ENCODE measurements at places on chromosomes 4 and X.

GRCh38 chr4:6785572-6785925 lies 3.0 kb downstream of the KIAA0232 start:
- DNase-seq = no peak

GRCh38 chr4:181810711-181811110 lies 432.5 kb upstream of the TENM3 start:
- DNase-seq = no peak

GRCh38 chr4:8534129-8534528 lies 46.1 kb upstream of the GPR78 start:
- no peak for DNase-seq

DNA sequence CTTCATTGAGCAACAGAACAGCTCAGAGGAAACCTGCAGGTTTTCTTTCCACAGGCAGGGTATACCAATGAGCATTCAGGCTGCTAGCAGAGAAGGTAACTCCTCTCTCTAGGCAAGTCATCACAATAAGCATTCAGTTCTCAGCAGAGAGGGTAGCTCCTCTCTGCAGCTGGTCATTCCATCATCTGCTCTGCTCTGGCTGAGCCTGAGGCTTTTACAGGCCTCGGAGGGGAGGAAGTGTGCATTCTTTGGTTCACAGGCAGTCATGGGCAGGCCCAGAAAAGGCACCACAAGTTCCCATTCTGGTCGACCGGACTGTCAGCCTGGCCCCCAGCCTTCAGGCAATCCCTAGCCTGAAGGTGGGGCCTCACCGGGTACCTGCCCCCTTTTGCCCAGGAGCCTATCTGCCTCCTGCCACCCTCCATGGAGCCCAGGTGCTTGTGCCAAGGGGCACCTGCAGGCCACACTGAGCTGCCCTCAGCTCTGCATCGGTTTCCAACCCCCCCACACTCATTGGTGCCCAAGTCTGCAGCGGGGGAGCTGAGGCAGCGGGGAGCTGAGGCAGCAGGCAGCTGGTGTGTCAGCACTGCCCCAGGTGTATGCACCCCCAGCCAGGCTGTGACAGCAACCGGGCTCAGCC lies 83.1 kb downstream of the PRDM5 start:
- no peak for DNase-seq

GRCh38 chrX:42664680-42665079 lies 113.3 kb downstream of the PPP1R2C start:
- no peak for DNase-seq

- no peak for DNase-seq
Observed at GRCh38 chr4:74651198-74651597, 143.1 kb downstream of the BTC start.

DNA sequence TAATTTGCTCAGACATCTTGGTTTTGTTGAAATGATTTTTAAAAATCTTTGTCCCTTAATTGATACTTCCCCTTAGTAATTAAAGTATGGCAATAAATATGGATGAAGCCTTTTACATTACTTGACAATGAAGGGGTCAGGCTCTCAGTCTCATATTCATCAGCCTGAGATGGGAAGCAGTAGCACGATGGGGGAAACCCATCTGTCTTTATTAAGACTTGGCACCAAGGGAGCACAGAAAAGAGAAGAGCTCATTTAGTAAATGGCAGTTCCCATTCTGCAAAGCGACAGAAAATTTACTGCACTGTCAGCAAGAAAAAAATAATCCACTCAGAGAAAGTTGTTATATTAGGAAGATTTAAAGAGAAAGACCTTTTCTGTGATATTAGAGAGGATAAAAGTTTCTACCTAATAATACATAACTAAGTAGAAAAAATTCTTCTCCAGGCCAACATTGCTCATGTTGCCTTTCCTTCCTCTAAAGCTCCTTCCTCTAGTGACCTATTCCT lies 7.9 kb upstream of the SERTM2 start:
- no peak for DNase-seq

- peak; percentile 93 for DNase-seq
Observed at GRCh38 chr4:78056265-78057129, 626 bp upstream of the FRAS1 start.

GRCh38 chr4:18155067-18156041 lies 133.8 kb upstream of the LCORL start:
- DNase-seq = no peak

GRCh38 chrX:129654652-129655546 lies at the start of gene APLN:
APLN (minus strand) TSS chrX:129654956; CDS start chrX:129654630, 326 bp downstream.
- peak; percentile 53 for DNase-seq

DNA sequence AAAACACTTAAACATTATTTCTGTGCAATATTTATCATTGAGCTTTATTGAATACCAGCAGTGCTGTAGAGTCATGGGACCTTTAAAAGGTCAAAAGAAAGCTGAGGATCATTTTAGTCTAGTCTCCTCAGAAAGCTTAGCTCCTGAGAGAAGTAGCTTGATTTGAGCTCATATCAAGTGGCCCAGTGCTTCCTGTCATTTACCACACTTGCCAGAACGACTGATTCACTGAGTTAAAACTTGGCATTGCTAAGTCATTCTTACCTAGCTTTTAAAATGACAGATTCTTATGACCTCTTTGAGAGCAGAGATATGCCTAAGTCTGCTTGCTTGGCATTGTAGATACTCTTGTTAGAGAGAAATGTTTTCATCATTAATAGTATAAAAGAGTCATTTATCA lies 15.2 kb downstream of the SEPTIN11 start:
- DNase-seq = no peak

DNA sequence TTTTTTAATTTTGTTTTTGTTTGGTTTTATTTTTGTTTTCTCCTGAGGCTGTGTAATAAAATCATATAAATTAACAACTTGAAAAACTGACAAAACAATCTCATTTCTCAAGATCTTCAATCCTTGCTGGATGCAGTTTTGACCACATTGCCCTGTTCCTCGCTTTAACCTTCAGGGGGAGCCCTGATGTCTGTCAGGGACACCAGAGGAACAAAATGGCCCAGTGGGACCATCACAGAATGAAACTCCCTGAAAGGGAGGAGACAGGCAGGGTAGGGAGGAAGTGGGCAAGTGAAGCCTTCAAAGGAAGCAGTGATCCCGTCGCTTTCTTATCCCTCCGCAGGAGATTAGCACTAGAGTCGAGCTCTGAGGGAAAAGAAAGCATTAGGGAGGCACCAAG lies 274.9 kb upstream of the LDB2 start:
- DNase-seq = no peak

DNA sequence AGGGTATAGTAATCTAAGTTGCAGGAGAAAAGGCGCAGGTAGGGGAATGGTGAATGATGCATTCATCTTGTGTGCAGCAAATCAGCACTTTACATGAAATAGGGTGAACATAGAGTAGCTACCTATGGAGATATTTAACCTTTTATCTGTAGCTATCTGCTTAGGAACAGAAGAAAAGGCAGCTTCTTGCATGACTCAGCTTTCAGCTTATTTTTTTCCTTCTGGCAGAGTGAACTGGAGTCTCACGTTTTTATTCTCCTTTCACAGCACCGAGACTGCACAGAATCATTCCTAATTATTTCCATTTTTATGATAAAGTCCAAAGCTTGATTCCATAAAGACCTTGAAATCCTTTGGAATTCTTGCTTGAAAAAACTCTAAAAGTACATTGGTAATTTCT lies 4.8 kb upstream of the SCOC start:
- no peak for DNase-seq

DNA sequence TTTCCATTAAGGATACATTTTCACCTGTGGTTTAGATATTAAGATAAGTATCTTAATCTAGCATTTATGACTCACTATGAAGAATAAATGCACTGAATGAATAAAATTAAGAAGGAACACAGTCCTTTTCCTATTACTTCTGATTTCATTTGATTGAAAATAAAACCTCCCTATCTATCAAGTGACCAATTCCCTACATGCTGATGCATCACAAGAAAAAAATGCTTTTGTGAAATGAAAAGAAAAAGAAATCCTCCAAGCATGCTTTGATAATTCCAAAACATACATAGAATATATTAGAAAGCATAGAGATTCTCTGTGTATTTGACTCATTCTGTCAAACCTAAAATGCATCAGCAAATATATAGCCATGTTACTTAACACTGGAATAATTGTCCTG lies 37.1 kb downstream of the PCDH10 start:
- no peak for DNase-seq

- no peak for DNase-seq
Observed at GRCh38 chrX:40262157-40263013, 164.6 kb upstream of the BCOR start.

DNA sequence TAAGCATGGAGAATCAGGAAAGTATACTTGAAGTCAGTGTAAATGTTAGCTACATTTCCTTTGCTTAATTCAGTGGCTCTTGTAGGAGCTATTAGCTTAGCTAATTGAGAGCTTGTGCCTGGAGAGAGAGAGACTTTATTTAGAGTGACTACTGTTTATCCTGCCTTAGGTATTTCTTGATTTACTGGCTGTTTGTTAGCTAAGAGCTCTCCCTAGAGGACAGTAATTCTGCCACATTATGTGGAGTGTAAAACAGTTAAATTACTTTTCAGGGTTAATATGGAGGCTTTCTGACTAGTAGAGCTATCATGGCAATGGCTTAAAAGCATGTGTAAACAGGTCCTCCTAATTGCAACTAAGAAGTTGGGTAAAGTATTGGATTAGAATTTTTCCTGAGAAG lies 306.5 kb upstream of the TECRL start:
- no peak for DNase-seq

- no peak for DNase-seq
Observed at GRCh38 chrX:139121616-139122286, 408.8 kb upstream of the F9 start.

DNA sequence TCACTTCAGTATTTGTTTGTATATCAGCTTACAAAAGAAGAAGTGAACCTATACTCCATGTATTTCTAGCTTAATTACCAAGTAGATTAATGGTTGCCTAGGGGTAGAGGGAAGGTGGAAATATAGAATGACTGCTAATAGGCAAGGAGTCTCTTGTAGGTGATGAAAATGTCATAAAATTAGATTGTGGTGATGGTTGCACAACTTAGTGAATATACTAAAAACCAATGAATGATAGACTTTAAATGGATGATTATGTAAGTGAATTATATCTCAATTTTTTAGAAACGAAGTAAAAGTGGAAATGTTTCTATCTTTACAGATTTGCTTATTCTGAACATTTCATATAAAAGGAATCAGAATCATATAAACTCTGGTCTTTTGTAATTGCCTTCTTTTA lies 165.5 kb downstream of the AWAT2 start:
- no peak for DNase-seq

DNA sequence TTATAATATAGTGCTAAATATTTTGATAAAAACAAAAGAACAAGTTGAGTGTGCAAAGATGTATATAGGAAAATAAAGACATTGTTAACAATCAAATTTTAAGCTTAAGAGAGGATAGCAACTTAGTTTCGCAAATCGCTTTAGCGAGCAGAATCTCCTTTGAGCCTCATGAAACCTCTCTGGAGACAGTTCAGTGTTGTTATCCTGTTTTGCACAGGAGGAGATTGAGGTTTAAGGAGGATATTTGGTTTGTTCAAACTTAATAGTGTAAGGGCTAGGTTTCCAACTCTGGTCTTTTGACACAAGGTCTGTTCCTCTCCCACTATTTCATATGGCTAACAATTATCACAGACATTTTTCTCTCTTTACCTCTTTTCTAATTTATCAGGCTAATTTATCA lies 1848.5 kb upstream of the TENM3 start:
- no peak for DNase-seq

GRCh38 chr4:99117876-99118693 lies 26.0 kb downstream of the ADH4 start:
- DNase-seq = no peak

DNA sequence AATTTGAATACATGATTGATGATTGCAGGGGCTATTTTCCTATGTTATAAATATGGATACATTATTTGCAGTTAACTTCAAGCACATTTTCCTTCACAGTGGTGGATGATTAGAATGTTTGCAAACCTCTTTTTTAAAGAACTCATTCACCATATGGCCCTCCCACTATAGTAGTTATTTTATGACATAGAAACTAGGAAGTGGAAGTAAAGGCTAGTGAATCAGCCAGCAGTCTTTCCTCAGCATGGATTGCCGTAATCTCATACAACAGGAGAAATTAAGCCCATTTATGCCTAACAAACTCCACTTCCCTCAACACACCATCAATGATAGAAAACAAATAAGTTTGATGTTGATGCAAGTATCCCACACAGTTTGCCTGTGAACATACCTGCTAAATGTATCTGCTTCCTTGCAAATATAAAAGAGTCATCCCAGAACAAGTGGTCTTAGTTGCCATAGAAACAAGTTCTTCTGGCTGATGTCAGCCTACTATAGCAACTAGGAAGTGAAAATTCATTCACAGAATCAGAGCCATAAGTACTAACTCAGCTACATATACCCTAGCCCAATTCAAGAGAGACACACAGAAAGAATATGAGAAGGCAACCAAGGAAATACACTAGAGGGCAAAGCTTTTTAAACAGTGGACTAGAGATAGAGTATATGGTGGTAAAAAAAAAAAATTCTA lies 100.9 kb upstream of the RADX start:
- no peak for DNase-seq

DNA sequence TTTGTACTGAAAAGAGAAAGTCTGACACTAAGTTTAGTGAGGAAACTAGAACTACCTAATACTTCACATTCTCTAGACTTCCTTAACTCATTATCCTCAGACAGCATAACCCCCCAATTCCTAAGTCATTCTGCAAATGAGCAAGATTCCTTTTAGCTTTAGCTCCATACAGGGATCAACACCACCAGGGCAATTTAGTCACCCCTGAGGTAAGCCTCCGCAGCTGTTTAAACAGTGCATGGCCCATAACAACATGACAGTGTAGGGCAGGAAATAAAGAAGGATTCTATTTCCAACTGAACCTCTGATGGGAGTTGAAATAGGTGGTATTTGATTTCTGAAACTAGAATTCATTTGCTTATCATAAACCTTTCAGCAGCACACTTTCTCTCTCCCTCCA lies 112.8 kb upstream of the DKK2 start:
- no peak for DNase-seq
